DMS153 (cell line): ENCODE measurements at places on chromosomes 3 and 15.

- no peak for DNase-seq
Observed at GRCh38 chr15:38300395-38300794, 47.8 kb downstream of the SPRED1 start.

DNA sequence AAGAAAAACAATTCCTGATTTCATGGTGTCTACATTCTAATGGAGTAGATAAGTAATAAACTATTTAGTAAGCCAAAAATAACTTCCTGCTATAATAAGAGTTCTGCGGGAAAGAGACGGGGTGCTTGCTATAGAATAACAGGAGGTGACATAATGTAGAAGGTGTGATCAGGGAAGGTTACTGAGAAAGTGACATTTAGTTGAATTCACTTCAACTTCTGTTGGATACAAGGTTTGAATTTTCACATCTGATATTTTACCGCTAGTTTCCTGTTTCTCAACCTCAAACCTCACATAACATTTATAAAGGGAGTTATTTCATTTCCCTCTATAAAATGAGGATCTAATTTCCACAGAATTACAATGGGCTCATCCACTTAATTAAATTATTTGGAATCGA is 102.3 kb upstream of the GBE1 start:
- DNase-seq: no peak

GRCh38 chr3:196339493-196340254 is 1.5 kb upstream of the TM4SF19 start:
- no peak for DNase-seq

DNA sequence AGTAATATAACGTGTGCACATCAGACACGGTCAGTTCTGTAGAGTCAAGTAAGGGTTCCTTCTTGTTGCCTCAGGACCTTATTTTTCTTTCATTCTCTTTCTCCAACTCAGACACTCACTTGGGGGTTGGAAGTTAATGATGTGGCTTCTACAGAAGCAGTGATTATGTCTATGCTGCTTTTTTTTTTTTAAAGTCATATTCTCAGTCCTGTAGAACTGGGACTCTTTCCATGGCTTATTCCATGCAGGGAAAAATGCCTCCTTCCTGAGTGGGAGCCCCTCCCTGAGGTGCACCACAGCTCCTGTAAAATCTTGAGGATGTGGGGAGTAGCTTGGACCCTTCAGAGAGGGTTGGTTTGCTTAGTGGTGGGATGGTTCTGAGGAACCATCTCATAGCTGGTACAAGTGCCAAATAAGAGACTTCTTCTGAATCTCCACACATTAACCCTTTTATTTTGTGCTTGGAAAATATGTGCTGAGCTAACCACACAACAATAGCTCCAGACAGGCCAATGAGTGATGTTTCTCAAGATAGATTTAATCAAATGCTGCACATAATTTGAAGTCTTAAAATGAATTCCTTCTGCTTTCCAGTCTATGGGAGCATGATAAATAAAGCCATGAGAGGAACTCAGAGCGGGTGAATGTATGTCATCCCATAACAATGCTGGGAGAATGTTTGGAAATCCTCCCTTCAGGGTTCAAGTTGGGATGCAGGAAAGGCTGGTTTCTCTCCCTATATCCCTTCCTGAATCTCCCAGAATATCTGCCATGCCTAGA is 23.3 kb upstream of the FSTL1 start:
- DNase-seq: no peak

- DNase-seq: no peak
Observed at GRCh38 chr3:79159736-79160135, 608.1 kb downstream of the ROBO1 start.

DNA sequence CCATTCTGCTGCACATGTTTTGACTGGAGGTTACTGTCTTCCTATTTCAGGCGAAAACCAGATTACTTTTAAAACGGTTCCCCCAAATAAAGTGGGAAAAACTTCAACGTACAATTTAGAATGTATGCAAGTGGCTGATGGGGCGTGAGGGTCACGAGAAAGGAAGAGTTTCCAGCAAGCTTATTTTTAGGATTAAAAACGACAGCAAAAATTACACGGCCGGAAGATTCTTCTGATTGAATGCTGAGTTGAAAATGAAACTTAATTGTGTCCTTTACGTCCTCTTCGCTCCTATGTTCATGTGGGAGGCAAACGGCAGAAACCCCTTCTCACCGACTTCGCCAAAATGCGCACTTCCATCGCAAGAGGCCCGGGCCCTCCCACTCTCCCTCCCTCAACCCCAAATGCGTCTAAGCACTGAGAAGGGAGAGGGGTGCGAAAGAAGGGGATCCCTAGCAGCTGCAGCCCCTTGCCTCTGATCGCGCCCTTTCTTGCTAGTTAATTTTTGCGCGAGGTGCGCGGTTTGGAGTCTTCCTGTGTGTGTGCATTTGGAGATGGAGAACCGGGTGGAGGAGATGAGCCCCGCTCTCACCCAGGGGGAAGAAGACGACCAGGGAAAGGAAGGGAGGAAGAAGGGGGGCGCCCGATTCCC is 656 bp downstream of the CD47 start:
- no peak for DNase-seq
